ENCODE measurements at places on chromosomes 7 and 10. TPM values are rescaled to one million over a fixed set of nuclear protein-coding genes. Genes with fewer than 3 reads are reported as not detected.

The DGKB gene
- 0.35 TPM for polyA plus RNA-seq

The CHST15 gene
- polyA plus RNA-seq = 4.4 TPM

The NOM1 gene
- 14.0 TPM for polyA plus RNA-seq

The SLC26A5 gene
- polyA plus RNA-seq = 0.28 TPM

The ARHGEF5 gene
- polyA plus RNA-seq = 22.9 TPM

The IFIT1B gene
- polyA plus RNA-seq = not detected

The SKIDA1 gene
- 0.68 TPM for polyA plus RNA-seq

The CHAT gene
- polyA plus RNA-seq = 0.88 TPM

The ZNF425 gene
- polyA plus RNA-seq = 3.3 TPM

The SPDYE2B gene
- polyA plus RNA-seq = not detected

The AS3MT gene
- polyA plus RNA-seq = 2.2 TPM

The VSIR gene
- 45.5 TPM for polyA plus RNA-seq
